ENCODE measurements at places on chromosomes 4 and X.

- no peak for DNase-seq
These were observed 3.6 kb downstream of the NEIL3 start for GRCh38 chr4:177313263-177313662.

GRCh38 chr4:82787342-82787741, 11.3 kb downstream of the SCD5 start:
- DNase-seq = no peak

- no peak for DNase-seq
These were observed 9.0 kb downstream of the PDGFC start for GRCh38 chr4:156962528-156962974.

- no peak for DNase-seq
These were observed 32.9 kb upstream of the STX18 start for GRCh38 chr4:4574792-4575191.

DNA sequence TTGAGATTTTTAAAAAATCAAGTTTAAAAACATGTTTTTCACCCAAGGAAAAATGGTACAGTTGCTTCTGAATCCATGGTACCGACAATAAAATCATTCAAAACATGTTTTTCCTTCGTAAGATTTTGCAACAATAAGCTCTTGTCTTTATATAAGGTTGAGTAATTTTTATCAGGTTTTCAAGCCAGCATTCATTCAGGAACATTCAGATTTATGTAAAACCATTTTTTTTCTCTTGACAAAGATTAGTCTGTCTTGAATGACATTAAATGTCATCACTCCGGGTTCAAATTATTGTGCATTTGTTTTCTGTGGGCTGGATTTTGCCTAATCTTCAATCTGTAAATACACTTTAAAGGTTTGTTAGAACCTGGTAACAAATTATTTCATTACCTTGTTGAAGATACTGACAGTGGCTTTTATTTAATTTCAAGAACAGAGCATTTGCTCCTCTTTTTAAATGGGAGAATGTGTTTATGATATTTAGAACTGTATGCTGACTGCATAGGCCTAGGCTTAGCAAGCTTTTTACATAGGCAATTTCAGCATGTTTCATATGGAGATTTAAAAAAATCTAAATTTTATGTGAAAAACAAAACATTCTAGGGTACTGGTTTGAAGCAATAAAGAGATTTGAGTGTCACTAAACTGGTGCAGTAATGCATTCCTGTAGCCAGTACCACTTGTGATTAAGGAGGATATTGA, 336.4 kb upstream of the HAND2 start:
- DNase-seq = no peak

- no peak for DNase-seq
These were observed 1102.6 kb downstream of the ADGRL3 start for GRCh38 chr4:62302710-62303109.

DNA sequence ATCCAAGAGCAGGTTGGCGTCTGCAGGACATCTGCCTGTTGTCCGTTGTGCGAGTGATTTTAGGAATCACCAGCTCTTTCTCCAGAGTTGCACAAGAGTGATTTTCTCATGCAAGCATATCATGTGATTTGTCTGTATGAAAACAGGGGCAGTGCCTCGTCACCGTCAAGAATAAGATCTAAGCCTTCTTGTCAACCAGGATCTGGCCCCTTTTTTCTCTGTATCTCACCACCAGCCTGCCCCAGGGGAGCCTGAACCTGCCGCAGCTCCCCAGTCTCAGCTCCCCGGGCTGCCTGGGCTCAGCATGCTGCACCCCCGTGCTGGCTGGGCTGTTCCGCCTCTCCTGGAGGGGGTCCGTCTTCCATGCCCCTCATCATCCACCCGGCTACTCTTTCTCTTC, 90.5 kb downstream of the STOX2 start:
- DNase-seq = no peak

DNA sequence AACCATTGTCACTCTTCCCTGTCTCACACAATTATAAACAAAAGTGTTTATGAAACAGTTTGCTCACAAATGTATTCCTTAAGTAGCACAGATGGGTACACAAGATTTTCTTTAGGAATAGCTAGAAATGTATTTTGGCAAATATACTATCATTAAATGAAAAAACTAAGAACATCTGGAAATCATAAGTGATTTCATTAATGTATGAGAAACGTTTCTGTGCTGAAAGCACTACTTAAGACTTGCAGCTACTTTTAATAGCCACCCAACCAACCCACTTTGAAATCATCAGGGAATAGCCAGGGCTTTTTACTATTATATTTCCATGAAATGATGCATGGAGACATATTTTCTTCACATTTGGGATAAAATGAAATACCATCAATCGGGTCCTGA, 62.3 kb upstream of the NAP1L5 start:
- DNase-seq = no peak

DNA sequence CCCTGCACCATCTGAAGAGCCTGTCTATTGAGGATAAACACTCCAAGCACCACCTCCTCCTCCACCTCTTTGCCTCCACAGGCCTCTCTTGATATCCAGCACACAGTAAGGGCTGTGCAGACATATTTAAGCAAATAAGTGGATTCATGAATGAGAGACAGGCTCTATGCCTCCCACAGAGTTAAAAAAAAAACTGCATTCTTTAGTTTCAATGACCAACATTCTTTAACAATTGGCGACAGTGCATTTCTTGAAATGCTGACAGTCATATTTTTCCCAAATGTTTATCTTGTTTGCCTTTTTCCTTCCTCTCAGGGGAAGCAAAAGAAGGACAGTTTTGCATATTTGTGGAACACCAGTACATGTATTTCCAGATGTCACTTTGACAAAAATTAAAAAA, 38.6 kb downstream of the MXRA5 start:
- DNase-seq = no peak

DNA sequence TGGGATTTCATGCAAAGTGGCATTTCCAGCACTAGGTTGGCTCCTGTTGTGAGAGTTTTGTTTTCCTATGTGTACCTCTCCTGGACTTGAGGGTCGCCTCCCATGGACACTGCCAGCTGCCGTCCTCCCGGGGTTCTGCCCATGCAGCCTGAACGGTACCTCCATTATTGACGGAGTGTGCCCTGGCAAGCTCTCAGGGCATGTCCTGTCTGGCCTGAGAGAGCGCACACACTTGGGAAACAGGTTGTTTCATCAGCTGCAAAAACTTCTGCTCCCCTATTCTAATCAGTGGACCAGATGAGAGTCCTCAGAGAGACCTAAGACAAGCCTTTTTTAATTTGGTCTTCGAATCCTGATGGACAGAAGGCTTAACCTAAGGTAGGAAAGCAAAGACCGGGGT, 56.6 kb upstream of the HOPX start:
- no peak for DNase-seq

DNA sequence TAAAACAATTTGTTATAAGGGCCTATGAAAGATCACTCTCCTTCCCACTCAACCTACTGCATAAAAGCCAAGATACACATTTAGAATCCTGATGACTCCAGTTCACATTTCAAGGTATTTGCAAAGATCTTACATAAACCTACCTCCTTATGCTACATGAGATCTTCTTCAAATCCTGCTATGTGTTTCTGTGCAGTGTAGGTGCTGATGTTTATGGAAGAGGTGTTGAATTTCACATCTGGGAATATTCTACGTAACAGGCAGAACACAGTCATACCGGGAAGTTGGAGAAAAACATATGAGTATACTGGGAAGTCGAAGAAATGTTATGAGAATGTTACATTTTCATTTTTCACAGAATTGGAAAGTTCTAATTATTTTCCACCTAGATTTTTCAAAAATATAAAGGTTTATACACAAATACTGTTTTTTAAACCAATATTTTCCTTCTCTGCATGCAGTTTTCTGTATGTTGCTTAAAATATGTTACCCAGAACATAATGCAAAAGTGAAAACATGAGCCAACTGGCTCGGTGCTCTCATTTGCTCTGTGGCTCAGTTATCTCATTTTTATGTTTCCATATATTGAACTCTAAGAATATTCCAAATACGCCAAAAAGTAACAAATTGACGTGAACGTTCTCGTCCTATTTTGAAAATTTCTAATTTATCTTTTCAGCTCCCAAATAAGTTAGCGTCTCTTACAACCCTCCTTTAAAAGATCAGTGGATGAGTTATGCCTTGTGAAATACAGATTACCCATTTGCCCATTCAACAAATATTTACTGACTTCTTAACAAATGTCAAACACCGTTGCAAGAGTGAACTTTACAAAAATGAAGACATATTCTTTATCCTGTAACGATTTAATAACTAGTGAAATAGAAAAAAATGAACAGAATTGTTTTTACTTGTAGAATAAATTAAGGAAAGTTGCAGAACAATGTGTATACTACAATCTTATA, 899.3 kb downstream of the STIM2 start:
- no peak for DNase-seq

GRCh38 chrX:9127986-9128385, 94.1 kb upstream of the FAM9B start:
- no peak for DNase-seq

DNA sequence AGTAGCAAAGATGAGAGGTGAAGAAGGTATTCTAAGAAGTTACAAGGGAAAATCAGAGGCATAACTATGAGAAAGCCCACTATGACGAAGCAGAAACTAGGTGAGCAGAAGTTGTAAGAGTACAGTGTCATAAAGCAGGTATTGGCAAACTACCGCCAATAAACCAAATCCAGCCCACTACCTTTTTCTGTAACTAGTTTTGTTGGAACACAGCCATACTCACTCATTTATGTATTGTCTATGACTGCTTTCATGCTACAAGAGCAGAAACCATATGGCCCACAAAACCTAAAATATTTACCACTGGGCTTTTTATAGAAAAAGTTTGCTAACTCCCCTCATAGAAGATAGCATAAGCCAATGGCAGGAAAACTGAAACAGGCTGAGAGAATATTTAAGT, 31.8 kb upstream of the ZCCHC13 start:
- DNase-seq = no peak

GRCh38 chr4:103892586-103892985, 172.8 kb upstream of the TACR3 start:
- DNase-seq = no peak

DNA sequence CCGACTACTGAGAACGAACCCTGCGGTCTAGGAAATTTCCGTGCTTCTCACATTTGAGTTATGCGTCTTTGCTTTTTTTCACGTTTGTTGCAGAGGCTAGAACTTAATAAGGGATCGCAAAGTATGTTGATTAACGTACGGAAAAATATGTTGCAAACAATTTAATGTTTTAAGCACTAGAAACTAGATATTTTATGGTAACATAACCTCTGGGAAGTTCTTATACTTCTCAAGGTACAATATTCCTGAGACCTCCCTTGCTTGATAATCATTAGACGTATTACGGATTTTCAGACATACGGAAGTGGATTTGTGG, 639 bp upstream of the PRDM5 start:
- no peak for DNase-seq

DNA sequence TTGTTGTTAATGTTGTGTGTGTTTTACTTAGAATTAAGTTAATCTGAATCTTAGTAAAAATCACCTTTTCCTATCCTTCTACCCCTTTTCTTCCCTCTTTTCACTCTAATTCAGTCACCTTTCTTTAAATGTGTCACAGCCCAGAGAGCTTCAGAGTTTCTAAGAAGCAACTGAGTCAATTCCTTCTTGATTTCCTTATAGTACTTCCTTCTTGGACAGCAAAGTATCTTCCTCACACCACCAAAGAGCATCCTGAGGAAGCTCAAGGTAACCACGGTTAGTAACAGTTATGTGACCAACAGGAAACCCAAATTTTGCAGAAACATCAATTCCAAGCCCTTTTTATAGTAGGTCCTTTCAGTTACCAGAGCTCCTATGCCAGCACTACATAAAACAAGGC, 243.2 kb upstream of the BMP3 start:
- no peak for DNase-seq

DNA sequence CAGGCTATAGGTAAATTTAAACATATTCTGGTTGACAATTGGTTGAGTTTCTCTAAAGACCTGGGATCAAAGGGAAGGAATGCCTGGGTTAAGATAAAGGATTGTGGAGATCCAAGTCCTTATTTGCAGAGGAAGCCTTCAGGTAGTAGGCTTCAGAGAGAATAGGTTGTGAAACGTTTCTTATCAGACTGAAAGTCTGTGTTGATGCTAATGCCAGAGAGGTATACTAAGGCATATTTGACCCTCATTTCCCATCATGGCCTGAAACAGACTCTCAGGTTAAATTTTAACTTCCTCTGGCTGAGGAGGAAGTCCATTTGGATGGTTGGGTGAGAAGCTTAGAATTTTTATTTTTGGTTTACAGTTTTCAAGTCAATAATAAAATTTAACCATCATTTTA, 48.1 kb downstream of the UGT2A2 start:
- no peak for DNase-seq

DNA sequence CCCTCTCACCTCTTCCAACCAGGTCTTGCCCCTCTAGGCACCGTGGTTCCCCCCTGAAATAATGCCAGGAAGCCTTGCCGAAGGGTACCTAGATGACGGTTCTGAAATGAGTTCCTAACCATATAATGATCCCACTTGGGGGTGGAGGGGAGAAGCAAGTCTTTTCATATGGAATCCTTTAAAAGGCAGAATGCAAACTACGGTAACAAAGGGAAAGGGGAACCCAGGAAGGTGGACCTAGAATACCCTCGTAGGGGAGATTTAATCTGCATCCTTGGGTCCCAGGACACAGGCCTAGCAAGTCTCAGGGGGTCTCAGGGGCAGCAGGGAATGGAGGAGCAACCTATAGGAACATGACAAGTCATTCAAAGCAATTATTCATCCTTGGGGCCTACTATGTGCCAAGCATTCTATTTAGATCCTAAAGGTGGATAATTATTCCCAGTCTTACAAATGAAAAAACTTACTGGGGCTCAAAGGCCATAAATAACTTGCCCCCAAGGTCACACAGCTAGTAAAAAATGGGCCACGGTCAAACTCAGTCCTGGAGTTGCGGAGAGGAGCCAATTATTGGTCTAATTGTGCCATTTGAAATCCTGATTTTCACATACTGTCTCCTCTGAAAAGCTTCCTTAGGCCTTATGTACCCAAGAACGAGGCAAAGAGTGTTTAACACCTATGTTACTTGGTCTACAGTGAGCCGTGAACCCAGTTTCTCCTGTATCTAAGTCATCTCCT, 8.8 kb downstream of the BCOR start:
- DNase-seq = no peak

- DNase-seq = no peak
These were observed 65.8 kb upstream of the GPRIN3 start for GRCh38 chr4:89373394-89373793.

DNA sequence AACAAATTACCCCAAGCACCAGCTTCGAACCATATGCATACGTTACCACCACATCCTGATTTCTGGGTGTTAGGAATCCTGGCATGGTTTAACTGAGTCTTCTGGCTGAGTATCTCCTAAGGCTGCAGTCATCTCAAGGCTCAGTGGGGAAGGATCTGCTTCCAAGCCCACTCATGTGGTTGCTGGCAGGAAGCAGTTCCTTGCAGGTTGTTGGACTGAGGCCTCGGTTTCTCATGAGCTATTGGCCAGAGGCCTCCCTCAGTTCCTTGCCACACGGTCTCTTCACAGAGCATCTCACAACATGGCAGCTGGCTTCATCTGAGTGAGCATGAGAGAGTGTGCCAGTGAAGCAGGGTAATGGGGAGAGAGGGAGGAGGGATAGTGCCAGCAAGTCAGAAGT, 96.1 kb upstream of the MTM1 start:
- DNase-seq = no peak

DNA sequence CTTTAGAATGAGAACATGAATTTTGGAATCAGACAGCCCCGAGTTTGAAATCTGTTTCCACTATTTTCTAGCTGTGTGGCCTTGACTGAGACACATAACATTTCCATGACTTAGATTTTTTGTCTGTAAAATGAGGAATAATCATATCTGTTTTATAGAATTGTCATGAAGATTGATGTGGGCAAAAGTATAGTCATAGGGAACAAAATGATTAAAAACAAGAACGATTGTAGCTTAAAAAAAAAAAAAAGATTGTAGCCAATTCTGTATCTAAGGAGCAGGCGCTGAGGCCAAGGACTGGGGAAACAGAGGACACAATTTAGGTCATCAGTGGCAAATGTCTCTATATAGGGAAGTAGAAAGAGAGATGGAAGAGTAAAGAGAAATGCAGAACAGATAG, 201.6 kb upstream of the C1QTNF7 start:
- DNase-seq = no peak

All from NCI-H2029 treated with DMSO at 0.1 percent for 48 hours (cell line).